ENCODE measurements at places on chromosomes 7 and 10.

DNA sequence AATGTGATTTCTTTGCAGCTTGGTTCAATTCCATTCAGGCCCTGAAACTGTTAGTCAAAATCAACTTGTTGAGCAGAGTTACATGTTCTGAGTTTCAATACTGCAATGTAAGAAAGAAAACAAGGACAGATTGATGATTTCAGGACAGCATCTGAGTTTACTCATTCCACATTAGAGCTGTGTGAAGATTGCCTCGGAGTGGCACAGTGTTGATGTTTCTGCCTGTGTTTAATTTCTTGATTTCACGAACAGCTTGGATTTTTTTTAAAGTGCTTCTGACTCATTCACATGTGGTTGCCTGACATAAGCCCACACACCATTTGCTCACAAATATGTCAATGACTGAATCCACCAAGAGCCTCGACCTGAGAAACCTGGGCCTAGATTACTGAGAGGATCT lies 101.2 kb upstream of the PARD3 start:
- DNase-seq = no peak

GRCh38 chr10:91251430-91252056 lies 31.1 kb downstream of the PCGF5 start:
- DNase-seq = no peak

GRCh38 chr7:8236780-8237407 lies 25.1 kb downstream of the ICA1 start:
- DNase-seq = no peak

GRCh38 chr10:121167534-121168243 lies 316.5 kb downstream of the WDR11 start:
- no peak for DNase-seq
